SW480 (cell line): ENCODE measurements at places on chromosomes 16 and 17.

DNA sequence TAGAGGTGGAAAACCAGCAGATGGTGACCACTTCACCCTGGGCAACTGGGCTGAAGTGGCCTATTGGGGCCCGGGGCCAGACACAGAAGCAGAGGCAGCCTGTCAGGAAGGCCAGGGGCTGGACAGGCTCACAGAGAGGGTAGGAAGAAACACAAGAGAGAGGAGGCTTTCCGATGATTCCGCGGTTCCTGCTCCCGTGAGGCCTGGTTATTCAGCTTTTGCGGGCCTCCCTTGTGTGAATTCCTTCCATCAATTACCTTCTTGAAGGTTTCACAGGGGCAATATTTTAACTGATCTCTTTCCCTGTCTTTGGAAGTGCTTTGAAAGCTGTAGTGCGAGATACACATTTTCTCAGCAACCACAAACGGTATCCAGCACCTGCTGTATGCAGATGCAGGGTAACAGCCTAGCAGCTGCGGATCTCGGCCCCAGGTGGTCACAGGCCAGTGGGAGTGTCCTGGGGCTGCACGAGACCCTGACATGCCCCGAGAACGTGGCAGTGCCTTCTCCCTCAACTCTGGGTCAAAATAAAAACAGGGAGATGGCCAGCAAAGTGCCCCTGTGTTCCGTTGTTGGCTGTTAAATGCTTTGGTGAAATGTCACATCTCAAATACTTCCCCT is 11.6 kb upstream of the CMIP start:
- no peak for DNase-seq

- no peak for DNase-seq
These were observed 8.4 kb downstream of the ARL2BP start for GRCh38 chr16:57253466-57253865.

GRCh38 chr16:58393138-58393504 is 850 bp downstream of the GINS3 start:
- peak; percentile 20 for DNase-seq

- no peak for DNase-seq
These were observed 2.0 kb downstream of the TBC1D10B start for GRCh38 chr16:30368122-30368791.

DNA sequence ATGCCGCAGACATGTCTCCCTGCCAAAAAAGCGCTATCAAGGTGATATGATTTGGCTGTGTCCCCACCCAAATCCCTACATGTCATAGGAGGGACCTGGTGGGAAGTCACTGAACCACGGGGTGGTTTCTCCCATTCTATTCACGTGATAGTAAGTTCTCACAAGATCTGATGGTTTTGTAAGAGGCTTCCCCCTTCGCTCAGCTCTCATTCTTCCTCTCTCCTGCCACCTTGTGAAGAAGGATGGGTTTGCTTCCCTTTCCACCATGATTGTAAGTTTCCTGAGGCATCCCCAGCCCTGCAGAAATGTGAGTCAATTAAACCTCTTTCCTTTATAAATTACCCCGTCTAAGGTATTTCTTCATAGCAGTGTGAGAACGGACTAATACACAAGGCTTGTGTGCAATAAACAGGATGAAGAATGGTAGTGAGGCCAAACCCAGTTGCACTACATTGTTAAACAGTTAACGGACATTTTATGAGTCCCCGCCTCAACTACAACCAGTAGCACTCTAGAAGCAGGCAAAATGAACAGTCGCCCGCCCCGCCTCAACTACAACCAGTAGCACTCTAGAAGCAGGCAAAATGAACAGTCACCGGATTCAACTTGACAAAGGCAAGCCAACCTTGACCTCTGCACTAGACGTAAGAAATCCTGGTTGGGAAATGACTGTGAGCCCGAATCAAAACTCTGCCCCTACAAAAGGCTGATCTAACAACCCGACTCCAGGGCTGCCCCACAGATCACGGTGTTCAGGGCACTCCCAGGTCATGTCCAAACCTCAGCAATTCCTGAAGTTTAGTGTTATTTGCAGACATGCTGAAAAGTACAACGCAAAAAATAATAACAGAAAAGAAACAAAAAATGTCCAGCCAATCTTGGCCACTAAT is 26.3 kb downstream of the VPS53 start:
- no peak for DNase-seq

GRCh38 chr16:78376452-78376851 is 277.0 kb downstream of the WWOX start:
- DNase-seq: no peak

DNA sequence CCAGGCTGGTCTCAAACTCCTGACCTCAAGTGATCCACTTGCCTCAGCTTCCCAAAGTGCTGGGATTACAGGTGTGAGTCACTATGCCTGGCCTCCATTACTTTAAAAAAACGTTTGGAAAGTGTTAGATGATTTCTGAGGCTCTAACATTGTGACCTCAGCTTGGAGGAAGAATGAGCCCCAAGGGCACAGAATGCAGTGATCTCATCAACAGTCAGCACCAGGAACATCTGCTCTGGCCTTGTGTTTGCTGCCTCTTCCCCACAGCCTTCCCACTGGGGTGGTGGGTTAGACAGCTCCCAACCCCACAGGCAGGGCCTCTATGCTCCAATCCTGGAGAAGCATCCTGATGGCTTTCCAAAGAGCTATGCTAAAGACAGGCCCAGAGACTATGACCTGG is 37.7 kb upstream of the SREBF1 start:
- DNase-seq: no peak

DNA sequence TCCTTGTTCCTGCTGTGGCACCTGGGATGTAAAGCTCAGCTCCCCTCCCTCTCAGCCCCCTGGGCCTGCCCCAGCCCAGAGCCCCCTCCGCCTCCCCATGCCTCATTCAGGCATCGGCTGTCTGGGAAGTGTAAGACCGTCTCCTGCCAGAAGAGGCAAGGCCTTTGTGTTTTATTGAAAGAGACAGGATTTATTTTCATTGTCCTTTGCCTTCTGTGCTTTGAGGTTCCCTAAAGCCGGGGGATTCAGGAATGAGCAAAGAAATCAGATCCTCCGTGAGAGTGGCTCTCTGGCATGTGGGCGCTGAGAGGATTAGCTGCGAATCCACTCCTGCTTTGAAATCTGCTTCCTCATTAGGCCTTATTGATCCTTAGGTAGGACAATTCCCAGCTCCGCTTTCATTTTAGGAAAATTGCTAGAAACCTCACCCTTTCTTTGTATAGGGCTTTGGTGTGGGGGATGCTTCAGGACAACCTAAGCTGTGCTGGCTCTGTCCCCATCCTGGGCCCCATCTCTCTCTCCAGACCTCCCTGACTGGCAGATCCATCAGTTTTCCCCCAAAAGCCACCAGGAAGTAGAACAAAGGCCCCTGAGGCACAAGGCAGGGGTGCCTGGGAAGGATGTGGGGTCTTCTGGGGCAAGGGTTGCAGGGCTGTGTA is 211.5 kb upstream of the TNRC6C start:
- no peak for DNase-seq

GRCh38 chr17:72420775-72421127 is 299.9 kb downstream of the SOX9 start:
- DNase-seq: no peak

DNA sequence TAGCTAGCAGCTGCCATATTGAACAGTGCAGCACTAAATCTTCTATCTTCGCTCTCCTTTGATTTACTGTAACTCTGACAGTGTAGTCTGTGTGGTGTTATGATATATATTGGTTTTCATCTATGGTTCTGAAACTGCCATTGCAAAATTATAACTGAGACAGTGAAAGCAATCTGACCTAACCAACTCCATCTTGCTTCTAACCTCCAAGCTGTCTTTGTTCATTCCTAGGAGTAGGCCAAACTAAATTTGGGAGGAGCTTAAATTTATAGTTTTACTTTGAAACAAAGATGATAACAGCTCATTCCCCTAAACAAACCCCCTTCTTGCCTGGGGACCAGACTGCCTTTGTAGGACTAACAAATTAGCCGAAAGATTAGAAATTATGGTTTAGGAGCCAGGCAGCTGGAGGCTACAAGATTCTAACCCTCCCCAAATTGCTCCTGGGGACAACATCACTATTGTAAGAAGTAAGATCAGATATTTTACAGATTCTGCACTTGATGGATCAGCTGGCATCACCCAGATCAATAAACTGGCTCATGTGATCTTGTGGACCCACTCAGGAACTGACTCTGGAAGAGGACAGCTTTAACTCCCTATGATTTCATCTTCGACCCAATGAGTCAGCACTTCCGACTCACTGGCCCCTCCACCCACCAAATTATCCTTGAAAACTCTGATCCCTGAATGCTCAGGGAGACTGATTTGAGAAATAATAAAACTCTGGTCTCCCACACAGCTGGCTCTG is 47.0 kb upstream of the FBXO47 start:
- no peak for DNase-seq
